GM23248 (cell line): ENCODE measurements at places on chromosomes 6 and 20.

DNA sequence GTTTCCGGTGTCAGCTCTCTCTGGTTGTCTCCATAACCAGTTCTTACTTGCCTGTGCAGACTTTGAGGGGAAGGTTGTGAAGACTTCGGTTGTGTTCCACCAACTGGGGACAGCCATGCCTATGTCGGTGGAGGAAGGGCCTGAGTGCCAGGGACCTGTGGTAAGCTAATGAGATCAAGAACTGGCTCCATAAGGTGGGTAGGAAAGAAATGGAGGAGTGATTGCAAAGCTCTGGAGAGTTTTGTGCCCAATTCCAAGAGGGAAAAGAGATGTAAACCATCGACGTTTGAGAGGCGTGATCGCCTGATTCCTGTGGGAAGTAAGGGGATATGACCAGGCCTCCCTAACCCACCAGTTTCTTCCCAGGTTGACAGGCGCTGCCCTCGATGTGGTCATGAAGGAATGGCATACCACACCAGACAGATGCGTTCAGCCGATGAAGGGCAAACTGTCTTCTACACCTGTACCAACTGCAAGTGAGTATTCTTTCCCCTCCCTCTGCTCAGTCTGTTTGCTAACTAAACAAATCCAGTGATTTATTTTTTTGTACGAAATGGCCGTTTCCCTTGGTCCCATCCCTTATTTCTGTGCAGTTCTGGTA is 893 bp downstream of the POLR1H start:
- peak; percentile 57 for DNase-seq

- peak; percentile 32 for DNase-seq
Measured at GRCh38 chr6:16623029-16623653, 138.1 kb downstream of the ATXN1 start.

DNA sequence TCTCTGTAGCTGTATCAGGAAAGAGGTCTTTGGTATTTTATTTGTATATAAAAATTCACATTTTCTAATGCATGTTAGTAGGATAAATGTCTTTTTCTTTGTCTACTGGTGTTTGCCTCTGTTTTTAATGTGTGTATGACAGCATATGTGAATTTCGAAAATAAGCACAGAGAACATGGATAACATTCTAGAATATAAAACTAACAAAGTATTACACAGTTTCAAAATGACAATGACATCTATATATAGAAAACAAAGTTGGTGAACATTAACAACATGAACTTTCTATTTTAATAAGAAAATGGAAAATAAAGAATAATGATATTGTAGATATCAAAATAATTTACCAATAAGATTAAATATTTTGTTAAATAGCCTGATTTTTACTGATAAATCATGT is 608.0 kb downstream of the COL12A1 start:
- no peak for DNase-seq

GRCh38 chr6:115001731-115002350 is 659.0 kb upstream of the HS3ST5 start:
- no peak for DNase-seq

GRCh38 chr20:12211361-12211760 is 293.7 kb downstream of the BTBD3 start:
- no peak for DNase-seq

DNA sequence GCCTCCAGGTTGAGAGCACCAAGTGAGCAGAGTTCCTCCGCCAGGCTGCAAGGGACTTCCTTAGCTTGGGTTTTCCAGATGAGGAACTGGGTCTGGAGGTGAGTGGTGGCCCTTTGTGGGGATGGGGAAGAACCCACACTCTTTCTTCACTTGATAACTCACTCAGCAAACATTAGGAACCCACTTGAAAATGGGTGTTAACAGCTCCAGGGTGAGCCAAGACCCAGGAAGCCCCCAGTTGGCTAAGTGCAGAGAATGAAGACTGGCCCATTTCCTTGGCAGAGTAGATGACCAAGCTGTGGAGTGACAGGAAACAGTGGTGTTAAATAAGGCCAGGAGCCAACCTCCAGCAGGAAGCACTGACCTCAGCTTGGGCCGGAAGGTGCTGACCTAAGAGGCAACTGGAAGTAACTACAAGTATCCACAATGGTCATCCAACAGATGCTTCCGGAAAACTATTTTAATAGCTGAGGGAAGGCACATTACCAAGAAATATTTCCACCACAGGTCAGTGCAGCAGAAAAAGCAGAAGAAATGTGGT is 22.7 kb downstream of the MRPL14 start:
- no peak for DNase-seq

- DNase-seq: no peak
Measured at GRCh38 chr20:37934634-37935375, 31.9 kb downstream of the VSTM2L start.

DNA sequence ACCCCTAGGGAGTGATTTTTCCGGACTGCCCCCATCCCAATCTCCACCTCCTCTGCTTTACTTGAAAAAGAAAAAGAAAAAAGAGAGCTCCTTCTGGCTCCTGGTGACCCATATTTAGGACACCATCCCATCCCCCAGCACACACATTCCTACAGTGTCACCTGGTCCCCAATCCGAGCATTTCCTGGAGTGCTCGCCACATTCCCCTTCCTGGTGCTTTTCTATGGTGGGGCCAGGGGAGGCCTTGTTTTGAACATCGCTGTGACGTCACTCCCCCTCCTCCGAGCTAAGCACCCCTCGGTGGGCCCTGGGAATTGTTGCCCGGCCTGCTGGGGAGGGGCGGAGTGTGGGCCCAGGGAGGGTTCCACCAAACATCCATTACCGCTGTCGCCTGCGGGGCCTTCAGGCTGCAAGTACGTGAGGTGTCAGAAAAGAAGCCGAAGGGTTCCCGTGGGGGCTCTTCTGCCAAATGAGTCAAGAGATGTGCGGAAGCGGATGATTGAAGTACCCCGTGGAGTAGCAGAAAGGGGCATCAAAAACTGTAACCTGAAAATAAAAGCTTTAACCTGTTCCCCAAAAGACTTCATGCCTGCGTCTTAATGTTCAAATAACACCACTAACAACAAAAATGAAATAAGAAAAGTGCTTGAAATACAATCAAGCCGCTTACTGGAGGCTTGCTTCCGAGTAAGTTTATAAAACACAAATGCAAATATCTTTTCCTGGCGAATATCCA is 2.8 kb upstream of the FOXC1 start:
- no peak for DNase-seq
